NCI-H226 (cell line): ENCODE measurements at places on chromosomes 16 and 17.
A peak's percentile ranks its signal among the peaks of the same experiment; 100 is the strongest.

GRCh38 chr17:74759941-74760340, 11.5 kb downstream of the NHERF1 start:
- no peak for DNase-seq

DNA sequence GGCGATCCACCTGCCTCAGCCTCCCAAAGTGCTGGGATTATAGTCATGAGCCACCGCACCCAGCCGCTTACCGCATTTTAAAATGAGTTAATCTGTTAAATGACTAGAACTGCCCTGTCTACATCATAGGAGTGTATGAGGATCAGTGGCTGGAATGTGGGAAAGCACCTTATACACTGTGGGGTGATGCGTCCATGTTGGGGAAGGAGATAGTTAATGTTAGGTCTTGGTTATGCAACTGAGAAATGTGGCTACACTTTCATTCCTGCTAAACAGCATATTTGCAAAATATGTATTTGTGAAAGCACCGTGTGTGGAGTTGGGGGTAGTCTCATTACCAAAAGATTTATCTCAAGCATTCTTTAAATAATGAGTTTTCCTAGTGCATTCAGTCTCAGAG, 107.6 kb downstream of the SPACA3 start:
- DNase-seq = peak; percentile 66

DNA sequence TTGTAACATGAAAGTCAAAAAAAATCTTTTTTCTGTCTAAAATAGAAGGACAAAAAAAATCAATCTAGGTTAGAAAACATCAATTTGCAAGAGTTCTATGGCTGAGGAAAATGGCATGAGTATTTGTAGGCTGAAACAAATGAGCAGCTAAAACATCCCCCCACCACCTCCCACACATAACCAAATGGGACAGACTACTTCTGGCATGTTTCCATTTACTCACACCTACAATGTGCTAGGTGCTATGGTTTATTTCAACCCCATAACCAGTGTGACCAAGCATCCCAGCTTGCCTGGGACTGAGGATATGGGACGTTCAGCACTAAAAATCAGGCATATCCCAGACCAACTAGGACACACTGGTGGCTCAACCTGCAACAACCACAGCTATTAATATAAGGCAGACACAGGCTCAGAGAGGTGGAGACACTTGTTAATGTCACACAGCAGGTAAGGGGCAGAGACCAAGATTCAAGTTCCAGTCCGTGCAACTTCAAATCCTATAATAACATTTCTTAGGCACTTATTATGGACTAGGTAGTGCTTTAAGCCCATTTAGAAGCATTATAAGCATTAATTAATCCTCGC, 96.0 kb downstream of the XYLT1 start:
- no peak for DNase-seq

- DNase-seq = no peak
Measured at GRCh38 chr17:45119964-45120363, 12.4 kb downstream of the PLCD3 start.

GRCh38 chr17:35056013-35056412, 7.5 kb downstream of the RFFL start:
- DNase-seq = no peak

- no peak for DNase-seq
Measured at GRCh38 chr17:81672504-81672903, 6.0 kb downstream of the CCDC137 start.

DNA sequence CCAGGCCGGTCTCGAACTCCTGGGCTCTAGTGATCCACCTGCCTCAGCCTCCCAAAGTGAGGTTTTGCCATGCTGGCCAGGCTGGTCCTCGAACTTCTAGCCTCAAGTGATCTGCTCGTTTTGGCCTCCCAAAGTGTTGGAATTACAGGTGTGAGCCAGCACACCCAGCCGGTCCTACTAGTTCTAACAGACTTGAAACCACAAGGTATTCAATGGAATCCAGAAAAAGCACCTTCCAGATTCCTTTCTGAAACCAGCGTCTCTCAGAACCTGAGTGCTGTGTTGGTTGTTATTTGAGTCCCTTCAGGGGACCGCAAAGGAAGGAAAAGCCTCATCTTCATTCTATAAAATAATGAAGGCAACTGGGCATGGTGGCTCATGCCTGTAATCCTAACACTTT, 4.1 kb downstream of the KRABD2 start:
- no peak for DNase-seq

- DNase-seq = peak; percentile 100
Measured at GRCh38 chr17:3004150-3004801, 59.1 kb downstream of the OR1D5 start.

DNA sequence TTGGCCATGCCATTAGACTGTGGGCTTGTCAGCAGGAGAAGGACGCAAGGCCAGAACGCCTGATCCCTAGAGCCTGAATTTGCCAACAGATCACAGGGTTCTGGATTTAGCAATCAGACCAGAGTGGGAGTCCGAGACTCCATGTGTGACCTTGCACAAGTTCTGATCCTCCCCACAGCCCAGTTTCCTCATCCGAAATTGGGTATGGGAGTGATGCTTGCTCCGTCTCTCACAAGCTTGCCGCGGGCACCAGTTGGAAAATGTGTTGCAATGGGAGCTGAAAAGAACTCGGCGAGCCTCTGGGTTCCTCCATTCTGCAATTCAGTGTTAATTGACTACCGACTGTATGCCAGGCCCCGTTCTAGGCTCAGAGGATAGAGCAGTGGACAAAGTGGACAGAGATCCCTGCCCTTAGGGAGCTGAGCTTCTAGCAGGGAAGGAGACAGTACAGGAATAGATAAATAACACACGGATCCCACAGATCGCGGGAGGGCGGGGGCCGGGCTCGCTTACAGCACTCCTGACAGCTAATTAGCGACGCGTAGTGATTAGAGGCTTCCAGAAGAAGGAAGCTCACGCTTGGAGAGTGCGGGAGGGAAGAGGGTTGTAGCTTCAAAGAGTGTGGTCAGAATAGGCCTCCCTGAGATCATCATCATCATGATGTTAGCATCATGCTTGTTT, 150.4 kb upstream of the CIBAR2 start:
- DNase-seq = no peak
